ENCODE measurements at places on chromosomes 6 and 20.

DNA sequence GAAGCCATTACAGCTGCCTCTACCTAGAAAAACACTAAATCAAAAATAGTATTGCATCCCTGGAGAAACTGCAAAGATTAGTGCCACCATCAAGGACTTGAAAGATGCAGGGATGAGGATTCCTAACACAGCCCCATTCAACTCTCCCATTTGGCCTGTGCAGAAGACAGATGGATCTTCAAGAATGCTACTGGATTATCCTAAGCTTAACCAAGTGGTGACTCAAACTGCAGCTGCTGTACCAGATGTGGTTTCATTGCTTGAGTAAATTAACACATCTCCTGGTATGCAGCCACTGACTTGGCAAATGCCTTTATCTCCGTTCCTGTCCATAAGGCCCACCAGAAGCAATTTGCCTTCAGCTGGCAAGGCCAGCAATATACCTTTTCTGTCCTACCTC, 117.4 kb downstream of the TBC1D32 start:
- no peak for DNase-seq

GRCh38 chr6:5398530-5398929, 137.2 kb downstream of the FARS2 start:
- no peak for DNase-seq

DNA sequence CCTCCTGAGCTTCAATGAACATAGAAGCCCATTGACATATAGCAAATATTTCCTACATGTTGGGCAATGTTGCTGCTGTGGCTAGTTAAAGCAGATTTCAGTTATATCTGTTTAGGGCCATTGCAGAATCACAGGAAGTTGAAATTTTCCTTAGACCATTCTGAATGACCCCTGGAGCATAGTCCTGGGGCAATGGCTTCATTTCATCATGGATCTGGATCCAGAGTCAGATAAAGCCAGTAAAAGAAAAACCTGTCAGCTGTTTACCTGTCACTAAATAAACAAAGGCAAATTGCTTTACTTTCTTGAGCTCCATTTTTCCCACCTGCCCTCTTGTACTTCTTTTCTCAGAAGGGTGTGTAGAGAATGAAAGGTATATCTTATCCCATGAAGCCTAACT, 494.0 kb upstream of the MAP3K7 start:
- DNase-seq: no peak

DNA sequence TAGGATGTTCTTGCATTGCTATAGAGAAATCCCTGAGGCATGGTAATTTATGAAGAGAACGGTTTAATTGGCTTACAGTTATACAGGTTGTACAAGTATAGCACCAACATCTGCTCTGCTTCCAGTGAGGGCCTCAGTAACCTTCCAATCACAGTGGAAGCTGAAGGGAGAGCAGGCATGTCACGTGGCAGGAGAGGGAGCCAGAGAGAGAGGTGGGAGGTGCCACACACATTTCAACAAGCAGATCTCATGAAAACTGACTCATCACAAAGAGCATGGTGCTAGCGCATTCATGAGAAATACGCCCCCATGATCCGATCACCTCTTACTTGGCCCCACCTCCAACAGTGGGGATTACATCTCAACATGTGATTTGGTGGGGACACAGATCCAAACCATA, 871.2 kb downstream of the TFAP2A start:
- DNase-seq: no peak

DNA sequence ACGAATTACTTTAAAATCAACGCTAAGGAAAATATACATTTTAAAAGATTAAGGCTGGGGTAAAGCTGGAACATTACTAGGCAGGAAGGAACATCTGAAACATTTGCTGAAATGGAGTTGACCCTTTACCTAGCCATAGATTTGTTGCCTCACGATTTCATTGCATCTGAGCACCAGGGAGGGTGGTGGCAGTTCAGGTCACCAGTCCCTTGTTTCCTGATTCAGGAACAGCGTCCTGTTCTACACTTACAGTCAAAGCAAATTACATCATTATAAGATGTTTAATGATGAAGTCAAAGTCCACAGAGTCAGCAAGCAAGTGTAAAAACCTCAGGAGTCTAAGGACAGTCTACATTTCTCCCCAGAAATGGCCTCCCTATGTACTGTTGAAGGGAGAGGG, 9.0 kb upstream of the MICA start:
- DNase-seq: no peak

GRCh38 chr20:33992923-33993575, 662 bp upstream of the RALY start:
- DNase-seq: peak; percentile 100

- DNase-seq: peak; percentile 61
Observed at GRCh38 chr20:49505518-49505917, 23.1 kb upstream of the KCNB1 start.

GRCh38 chr20:56974499-56975250, 291.8 kb downstream of the BMP7 start:
- DNase-seq: peak; percentile 70

DNA sequence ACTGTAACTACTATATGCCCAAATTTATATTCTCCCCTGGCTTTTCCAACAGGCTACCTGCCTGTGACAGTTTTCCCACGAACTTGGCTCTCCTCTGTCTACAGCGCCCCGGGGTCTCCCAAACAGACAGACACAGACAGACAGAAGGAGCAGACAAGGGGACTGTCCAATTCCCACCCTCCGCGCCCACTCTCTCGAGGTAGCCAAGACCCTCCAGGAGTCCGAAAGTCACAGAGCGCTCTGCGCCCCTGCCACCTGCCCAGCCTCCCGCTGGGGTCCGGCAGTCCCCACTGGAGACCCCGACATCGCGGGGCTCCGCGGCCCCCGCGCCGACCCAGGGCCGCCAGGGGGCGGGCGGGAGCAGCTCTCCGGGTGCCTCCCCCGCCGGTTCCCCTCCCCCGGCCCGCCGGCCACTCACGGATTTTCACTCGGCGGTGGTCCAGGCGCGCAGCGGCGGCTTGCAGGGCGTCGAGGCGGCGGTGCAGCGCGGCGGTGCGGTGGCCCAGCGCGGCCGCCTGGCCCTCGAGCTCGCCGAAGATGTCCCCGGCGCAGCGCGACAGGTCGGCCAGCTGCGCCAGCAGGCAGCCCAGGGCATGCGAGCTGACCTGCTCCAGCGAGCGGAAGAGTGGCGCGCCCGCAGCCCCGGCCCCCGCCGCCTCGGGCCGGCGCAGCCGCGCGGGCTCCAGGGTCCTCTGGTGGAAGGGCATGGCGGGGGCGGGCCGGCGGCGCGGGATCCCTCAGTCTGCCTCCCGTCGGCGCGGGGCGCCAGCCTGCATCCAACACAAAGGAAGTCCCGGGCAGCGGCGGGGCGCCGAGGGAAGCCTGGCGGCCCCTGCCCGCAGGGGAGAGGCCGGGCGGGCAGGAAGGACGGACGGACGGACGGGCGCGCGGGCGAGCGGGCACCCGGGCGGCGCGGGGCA, 81.3 kb upstream of the CCDC28A start:
- DNase-seq: peak; percentile 77

DNA sequence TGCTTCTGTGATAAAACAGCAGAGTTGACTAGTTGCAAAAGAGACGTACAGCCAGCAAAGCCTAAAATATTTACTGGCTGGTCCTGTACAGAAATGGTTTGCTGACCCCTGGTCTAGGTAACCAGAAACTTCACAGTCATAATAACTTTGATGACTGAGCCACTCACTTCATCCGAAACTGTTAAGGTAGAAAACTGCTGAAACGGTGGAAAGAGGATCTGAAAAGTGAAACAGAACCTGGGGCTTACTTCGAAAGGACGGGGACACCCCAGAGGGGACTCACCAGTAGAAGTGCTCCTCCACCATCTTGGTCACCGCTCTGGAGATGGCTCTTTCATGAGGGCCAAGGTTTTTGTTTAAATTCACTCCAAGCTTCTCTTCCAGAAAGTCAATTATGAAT, 16.4 kb downstream of the FAXC start:
- DNase-seq: no peak

DNA sequence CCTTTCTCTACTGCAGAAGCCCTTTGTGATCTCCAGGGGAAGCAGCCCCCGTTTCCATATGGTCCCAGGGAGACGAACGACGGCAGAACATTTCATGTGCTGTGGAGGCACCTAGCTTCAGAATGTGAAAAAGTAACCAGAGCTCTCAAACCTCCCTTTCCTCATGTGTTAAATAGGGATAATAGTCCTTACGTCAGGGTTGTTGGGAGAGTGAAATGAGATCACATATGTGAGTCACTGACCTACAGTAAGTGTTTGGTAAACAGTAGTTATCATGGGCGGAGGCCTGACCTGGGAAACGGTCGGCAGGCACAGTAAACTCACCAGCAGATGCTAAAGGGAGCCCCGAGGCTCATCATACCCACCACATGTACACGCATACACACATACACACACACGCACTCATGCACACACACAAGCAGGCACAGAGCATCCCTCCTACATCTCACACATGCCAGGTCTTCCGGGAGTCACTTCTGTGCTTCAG, 89.7 kb downstream of the LY86 start:
- no peak for DNase-seq

GRCh38 chr20:4894981-4895381, 106.3 kb downstream of the SLC23A2 start:
- DNase-seq: no peak

- DNase-seq: no peak
Observed at GRCh38 chr6:99905209-99906106, 88.6 kb downstream of the MCHR2 start.

DNA sequence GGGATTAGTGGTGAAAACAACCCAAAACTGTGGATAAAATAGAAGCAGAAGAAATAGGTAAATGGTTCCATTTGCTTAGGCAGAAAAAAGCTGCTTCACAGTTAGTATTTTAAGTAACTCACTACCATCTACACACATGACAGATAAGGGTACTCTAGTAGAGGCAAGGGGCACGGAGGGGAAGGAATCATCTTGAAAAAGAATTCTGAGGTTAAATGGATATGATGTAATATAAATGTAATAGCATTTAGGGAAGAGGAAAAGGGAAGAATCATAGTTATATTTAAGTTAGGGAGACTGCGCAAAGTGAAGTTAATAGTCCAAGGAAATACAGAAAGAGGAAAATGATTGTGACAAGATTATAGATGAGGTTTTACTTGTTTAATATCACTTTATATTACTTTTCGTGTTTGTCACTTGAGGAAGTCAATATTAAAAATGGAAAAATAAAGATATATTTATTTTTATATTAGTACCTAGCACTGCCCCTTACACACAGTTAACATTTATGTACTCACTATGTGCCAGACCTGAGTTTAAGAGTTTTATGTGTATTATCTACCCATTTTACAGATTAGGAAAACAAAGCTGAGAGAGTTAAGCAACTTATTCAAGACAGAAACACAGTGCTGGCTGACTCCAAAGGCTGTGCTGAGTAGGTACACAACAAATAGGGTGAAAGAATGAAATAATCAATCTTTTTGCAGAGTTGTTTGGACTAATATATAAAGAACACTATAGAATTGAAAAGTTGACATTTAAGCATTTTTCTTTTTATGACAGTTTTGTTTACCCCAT, 128.1 kb downstream of the REV3L start:
- no peak for DNase-seq

- DNase-seq: no peak
Observed at GRCh38 chr6:25754535-25754934, at the start of gene SLC17A4. SLC17A4 (plus strand) TSS chr6:25754742; CDS start chr6:25761963, 7,221 bp downstream.

- no peak for DNase-seq
Observed at GRCh38 chr20:38320221-38320620, 16.3 kb downstream of the BPI start.

DNA sequence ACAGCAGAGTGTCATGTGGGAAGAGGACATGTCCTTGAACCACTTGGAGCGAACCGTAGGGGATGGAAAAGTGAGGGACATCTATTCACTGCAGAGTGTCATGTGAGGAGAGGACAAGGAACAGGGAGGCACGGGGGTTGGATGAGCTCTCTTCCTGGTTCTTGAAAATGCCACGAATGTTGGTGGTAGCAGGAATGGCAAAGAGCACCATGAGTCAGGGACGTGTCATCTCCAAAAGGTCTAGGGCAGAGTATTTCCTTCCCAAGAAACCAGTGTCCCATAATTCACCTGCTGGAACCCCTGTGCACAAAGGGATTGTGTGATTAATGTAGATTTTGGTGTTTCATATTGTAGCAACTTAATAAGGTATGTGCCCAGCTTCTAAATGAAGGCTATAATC, 136.8 kb downstream of the BFSP1 start:
- no peak for DNase-seq

- DNase-seq: no peak
Observed at GRCh38 chr20:43293068-43293786, 103.5 kb upstream of the PTPRT start.

DNA sequence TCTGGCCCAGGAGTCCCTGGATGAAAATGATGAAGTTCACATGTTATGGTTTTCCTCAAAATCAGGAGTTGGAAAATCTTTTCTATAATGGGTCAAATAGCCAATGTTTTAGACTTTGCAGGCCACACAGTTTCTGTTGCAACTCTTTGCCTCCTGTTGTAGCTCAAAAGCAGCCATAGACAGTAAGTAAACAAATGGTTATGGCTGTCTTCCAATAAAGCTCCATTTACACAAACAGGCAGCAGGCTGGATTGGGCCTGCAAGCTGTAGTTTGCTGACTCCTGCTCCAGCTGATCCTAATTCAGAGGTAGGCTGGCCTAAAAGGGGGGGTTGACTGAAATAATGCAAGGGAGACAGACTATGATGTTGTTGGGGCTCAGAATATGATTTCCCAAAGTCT, 33.0 kb downstream of the METTL24 start:
- DNase-seq: no peak

DNA sequence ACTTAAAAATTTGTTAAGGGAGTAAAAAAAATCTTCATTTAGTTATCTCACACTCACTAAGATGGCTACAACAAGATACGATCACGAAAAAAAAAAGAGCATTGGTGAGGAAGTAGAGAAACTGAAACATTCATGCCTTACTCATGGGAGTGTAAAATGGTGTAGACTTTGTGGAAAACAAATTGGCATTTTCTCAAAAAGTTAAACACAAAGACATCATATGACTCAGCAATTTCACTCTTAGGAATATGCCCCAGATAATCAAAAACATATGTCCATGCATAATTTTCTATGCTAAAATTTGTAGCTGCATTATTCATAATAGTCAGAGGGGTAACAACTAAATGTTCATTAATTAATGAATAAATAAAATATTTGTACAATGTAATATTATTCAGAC, 120.9 kb upstream of the IRAK1BP1 start:
- no peak for DNase-seq

GRCh38 chr20:10551732-10552724, 116.9 kb downstream of the SLX4IP start:
- DNase-seq: no peak

- no peak for DNase-seq
Observed at GRCh38 chr6:3744211-3744900, 7.2 kb downstream of the PXDC1 start.

- DNase-seq: no peak
Observed at GRCh38 chr6:169895926-169896761, 144.7 kb downstream of the ERMARD start.

GRCh38 chr20:36499723-36500501, 41.4 kb upstream of the MYL9 start:
- DNase-seq: no peak

DNA sequence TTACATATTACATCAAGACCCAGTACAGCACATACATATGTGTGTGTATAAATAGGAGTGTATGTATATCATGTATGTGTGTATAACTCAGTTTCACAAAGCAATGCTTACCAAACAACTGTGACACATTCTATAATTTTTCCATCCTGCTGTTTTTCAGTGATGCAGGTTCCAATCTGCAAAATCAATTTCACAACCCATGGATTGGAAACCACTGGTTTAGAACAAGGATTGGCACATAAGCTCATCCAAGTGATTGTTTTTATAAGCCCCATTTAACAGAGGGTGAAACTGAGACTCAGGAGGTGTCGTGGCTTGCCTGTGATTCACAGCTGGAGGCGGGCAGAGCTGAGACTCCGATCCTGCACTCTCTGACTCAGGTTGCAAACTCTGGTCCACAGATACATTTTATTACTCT, 158.2 kb downstream of the ZMYND8 start:
- no peak for DNase-seq

All from neural crest cell (in vitro differentiated cells).